ENCODE measurements at places on chromosomes 6 and 20.

GRCh38 chr20:44572551-44573500 is 9.6 kb upstream of the PKIG start:
- DNase-seq: no peak

DNA sequence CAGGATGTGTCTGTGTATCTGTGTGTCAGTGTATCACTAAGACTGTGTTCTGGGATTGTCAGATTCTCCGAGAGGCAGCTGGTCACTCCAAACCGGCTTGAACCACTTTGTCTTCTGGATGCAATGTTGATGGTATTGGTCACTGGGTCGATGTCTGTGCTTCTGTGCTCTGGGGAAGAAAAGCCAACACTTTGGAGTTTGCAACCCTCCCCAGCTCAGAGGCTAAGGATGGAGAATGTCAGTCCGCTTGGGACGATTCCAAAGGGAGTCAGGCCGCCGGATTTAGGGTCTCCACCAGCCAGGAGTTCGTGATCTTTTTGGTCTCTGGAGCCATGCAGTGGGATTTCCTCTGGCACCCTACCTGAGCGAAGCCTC is 5.2 kb downstream of the MAFB start:
- DNase-seq: no peak

GRCh38 chr20:18832546-18833200 is 19.1 kb downstream of the SCP2D1 start:
- DNase-seq: no peak

DNA sequence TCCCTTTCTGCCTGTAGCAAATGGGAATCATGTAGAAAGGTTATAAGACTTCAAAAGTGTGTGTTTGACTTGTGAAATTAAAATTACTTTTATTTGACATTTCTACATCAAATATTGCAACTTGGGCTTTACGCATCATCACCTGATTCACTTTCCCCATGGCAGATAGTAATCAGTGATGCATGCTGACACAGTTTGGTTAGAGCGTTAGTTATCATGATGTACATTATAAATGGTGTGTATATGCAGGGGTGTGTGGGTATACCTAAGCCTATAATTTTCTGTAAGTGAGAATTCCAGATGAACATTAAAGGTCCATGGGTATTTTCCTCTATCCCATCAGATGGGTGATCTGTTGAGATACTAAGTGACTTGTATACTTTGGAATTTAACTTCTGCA is 141.5 kb downstream of the KLHL32 start:
- DNase-seq: peak; percentile 28

DNA sequence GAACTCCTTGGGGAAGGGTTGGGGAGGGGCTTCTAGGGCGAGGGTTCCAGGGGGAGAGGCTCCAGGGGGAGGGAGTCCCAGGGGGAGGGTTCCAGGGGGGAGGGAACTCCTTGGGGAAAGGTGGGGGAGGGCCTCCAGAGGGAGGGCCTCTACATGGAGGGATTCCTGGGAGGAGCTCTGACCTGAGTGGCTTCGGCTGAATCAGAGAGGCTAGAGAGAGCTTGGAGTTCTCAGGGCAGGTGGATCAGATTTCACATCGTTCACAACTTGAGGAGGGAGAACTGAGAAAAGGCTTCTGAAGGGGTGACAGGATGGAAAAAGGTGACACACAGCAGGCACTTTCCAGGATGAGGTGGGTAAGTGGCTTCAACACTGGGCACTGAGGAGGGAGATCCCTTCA is 49.1 kb downstream of the DAAM2 start:
- DNase-seq: no peak

DNA sequence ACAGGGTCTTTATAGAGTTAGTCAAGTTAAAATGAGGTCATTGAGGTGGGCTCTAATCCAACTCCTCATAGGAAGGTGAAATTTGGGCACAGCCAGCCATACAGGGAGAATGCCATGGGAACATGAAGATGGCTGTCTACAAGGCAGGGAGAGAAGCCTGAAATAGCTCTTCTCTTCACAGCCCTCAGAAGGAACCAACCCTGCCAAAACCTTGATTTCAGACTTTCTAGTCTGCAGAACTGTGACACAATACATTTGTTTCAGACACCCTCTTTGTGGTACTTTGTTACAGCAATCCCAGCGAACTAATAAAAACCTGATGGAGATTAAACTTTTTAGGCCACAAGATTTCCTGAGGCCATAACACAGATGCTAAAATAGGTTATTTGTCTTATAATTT is 43.1 kb upstream of the HECA start:
- no peak for DNase-seq

- no peak for DNase-seq
Measured at GRCh38 chr20:62368976-62369814, 2.1 kb upstream of the LAMA5 start.

DNA sequence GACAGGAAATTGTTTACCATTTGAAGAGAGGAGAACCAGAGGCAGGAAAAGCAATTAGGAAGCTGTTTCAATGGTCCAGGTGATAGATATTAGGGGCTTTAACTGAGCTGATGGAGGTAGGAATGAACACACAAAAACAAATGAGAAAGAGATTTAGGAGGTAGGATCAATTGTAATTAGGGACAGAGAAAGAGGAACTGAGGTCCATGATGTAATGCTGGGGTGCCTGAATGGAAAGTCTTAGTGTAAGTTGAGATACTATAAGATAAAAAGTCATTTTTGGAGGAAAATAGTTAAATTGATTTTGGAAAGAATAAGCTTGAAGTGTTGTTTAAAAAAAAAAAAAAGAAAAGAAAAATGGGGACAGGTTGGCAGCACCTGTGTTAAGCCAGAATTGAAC is 58.5 kb upstream of the B3GAT2 start:
- DNase-seq: no peak

- no peak for DNase-seq
Measured at GRCh38 chr20:42923348-42923918, 266.3 kb downstream of the PTPRT start.

- DNase-seq: no peak
Measured at GRCh38 chr20:10249048-10249770, 30.6 kb downstream of the SNAP25 start.

GRCh38 chr20:23200914-23201313 is 114.8 kb upstream of the CD93 start:
- no peak for DNase-seq

DNA sequence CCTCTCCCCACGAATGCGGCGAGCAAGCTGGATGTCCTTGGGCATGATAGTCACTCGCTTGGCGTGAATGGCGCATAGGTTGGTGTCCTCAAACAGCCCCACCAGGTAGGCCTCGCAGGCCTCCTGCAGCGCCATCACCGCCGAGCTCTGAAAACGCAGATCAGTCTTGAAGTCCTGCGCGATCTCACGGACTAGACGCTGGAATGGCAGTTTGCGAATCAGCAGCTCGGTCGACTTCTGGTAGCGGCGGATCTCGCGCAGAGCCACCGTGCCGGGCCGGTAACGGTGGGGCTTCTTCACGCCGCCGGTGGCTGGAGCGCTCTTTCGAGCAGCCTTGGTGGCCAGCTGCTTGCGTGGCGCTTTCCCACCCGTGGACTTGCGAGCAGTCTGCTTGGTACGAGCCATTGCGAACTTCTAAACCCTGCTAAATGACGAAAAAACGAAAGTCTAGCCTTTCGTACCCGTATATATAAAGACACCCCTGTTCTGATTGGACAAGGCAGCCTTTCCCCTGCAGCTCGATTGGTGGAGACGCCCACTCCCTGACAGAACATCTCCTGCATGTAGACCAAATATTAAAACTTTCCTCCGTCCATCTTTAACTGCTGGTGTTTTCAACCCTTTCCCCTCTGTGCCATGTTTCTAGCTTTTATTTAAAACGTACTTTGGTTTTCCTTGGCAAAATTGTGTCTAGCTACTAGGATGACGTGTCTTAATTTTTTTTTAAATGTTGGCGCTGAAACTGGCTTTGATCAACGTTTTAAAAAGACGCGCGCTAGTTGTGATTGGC is 109.8 kb downstream of the HFE start:
- peak; percentile 81 for DNase-seq

GRCh38 chr20:20454850-20455627 is 87.1 kb downstream of the INSM1 start:
- DNase-seq: no peak

DNA sequence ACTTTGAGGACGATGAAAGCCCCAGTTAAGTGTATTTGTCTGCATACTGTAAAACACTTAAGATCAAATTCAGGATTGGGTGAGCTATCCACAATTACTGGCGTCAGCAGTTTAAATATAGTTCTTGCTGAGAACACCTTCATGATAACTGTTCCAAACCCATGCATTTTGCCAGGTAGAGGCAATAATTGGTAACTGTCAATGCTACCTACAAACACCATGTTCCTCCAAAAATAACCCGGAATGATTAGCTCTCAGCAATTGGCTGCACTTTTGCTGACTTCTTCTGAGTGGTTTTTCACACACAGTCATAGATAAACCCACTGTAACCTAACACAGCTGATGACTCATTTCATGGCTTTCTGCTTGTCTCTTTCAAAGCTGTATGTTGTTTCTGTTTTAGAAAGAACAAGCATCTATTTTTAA is 1358.6 kb upstream of the GJE1 start:
- DNase-seq: no peak

DNA sequence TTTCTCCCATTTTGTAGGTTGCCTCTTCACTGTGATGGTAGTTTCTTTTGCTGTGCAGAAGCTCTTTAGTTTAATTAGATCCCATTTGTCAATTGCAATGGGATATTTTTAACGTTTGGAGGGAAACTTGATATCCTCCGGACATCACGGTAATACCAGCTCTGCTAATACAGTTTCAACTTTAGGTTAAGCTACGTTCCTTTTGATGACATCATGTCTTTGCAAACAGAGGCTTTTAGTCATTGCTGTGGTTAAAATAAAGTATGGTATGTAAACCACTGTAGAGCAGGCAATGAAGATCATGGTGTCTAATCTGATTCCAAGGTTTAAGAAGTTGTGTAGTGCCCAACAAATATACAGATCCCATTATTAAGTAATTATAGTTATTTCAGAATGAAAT is 168.0 kb upstream of the CHD6 start:
- DNase-seq: no peak

DNA sequence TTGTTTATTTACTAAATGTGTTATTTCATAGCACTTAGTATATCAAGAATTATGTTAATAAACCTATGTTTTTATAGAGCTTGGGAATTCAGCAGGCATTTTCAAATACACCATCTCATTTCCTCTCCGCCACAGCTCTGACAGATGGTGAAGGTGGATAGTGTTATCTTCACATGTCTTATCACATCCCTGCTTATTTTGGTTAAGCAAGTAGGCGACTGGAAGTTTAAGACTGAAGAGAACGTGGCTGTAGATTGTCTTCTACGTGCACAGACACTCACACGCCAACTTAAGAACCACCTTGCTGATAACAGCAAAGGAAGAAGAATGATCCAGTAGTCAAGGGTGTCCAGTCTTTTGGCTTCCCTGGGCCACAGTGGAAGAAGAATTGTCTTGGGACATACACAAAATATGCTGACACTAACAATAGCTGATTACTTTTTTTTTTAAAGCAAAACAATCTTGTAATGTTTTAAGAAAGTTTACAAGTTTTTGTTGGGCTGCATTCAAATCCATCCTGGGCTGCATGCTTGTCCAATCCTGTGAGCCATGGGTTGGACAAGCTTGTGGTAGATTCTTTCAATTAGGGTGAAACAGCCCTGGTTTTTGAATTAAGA is 43.3 kb upstream of the SCGN start:
- DNase-seq: no peak

- no peak for DNase-seq
Measured at GRCh38 chr6:38805127-38805655, 90.1 kb downstream of the DNAH8 start.

GRCh38 chr6:108841377-108841855 is 6.8 kb upstream of the ARMC2 start:
- no peak for DNase-seq

GRCh38 chr6:75262716-75263400 is 19.3 kb upstream of the COX7A2 start:
- DNase-seq: no peak

- no peak for DNase-seq
Measured at GRCh38 chr6:148770408-148771211, 23.8 kb downstream of the UST start.

DNA sequence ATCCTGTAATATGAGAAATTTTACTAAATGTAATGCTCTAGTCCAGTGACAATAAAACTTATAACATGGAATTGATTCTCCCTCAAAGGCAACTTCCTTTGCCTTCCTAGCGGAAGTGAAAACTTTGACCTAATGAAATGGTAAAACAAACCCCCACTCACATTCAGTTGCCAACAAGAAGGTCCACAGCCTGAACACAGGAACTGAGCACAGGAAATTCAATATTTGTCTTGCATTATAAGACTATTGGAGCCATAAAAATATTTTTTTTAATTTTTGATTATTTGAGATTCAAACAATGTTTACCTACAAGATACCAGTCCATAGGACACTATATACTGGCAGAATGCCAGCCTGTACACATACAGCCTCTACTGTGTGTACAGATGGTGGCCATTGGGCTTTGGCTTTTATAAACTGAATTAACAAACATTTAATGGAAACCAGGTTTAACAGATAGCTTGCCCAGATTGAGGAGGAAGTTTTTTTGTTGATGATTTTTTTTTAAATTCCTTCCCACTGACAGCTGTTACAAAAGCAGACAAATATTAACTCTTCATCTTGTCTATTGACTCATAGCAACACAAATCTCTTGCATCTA is 481.5 kb upstream of the JAG1 start:
- DNase-seq: no peak

- no peak for DNase-seq
Measured at GRCh38 chr20:44692932-44693480, 22.2 kb upstream of the CCN5 start.

DNA sequence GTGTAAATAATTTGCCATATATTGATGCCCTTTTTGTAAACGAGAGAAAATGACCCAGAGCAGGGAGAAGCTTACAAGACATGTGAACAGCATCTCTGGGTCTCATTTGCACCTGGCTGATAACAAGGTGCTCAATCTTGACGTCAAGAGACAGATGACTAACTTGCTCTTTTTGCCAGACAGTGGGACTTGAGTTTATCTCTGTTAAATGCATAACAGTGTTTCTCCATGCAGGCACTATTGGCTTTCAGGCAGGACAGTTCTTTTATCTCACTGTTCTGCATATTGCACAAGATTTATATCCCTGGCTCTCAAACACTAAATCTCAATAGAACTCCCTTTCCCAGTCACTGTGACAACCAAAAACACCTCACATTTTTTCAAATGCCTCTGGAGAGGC is 56.4 kb downstream of the RFX6 start:
- no peak for DNase-seq

GRCh38 chr6:151620179-151620578 is 126.4 kb downstream of the CCDC170 start:
- DNase-seq: no peak

GRCh38 chr6:119215885-119216590 is 133.5 kb downstream of the MAN1A1 start:
- no peak for DNase-seq

GRCh38 chr20:23248461-23248882 is 102.1 kb upstream of the NXT1 start:
- no peak for DNase-seq
